ENCODE measurements at places on chromosomes 11 and 22.

GRCh38 chr11:114179234-114179941 lies 116.8 kb upstream of the NNMT start:
- DNase-seq = peak; percentile 97

GRCh38 chr11:3934658-3935057 lies 79.2 kb downstream of the STIM1 start:
- DNase-seq = no peak

DNA sequence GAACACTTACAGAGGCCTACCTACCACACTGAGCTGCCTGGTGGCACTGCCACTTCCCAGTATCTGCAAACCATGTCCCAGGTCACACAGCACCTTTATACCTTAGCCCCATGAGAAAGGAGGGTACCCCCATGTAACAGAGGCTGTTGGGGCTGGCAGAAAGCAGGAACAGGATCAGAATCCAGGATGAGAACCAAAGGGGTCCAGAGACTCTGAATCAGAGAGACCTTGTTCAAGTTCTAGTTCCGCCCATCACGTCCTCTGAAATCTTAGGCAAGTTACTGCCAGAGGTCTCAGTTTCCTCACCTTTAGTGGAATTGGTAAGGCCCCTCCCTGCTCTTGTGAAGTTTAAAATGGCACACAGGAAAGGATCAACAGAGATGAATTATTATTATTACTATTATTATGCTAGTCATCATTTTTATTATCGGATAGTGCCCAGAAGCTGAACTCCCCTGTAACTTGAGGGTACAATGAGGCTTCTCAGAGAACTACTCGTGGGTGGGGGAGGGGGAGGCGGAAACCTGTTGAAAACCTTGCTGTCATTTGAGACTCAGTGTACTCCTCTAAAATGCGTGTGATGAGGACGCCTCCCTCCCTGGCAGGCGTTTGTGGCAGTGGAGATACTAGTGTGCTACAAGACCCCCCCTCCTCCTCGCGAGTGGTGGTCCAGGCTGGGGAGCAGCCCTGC lies 9.3 kb downstream of the SELENOM start:
- no peak for DNase-seq

GRCh38 chr11:72573855-72574445 lies 100.3 kb downstream of the PDE2A start:
- no peak for DNase-seq

DNA sequence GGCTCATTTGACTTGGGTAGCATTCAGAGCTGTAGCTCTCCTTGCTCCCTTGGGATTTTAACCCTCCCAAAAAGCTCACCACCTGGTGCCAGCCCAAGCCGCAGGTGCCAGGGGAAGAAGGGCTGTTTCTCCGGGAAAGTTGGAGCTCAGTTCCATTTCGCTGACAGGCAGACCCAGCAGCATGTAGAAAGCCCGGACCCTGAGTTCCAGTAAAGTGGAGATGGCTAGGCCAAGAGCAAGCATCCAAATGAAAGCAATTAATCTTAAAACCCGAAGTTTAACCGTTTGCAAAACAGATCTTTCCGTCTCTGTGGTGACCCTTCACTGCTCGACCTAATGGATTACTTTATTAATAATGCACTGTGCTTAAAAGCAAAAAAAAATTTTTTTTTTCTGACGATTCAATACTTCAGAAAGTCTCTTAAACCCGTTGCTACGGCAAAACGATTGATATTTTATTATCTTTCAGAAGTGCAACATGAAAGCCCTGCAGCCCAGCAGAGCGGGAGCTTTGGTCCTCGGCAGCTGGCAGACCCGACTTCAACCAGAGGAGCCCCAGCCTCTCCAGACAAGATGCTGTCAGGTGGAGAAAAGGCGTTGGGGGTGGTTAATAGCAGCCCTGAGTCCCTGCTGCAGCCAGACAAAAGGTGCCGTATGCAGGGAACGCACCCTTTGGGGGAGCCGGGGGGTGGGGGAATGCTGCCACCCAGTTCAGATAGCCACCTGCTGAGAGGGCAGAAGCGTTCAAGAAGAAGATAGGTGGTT lies 3.3 kb downstream of the LMO1 start:
- no peak for DNase-seq

GRCh38 chr22:38162881-38163843 lies 18.5 kb downstream of the PLA2G6 start:
- DNase-seq = no peak

DNA sequence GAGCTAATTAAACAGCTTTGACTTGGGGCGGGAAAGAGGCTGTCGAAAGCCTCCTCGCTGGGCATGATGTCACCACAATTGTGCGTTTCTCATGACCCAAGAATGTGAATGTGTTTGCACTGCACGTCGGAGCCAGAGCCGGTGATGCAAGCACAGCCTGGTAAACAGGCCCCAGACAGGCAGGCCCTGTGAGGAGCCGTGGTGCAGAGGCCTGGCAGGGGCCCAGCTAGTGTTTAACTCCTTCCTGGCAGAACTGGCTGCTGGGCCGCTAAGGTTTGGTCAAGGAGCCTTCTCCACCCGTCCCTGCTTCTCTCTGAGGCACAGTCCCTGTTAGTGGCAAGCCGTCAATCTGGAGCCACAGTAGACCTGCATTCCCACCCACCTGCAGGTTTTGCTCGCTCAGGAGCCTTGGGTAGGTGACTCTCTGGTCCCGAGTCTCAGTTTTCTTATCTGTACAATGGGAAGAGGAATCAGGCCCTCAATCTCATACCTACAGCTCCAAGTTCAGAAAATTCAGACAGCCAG lies 25.4 kb upstream of the SMTN start:
- DNase-seq = peak; percentile 97

DNA sequence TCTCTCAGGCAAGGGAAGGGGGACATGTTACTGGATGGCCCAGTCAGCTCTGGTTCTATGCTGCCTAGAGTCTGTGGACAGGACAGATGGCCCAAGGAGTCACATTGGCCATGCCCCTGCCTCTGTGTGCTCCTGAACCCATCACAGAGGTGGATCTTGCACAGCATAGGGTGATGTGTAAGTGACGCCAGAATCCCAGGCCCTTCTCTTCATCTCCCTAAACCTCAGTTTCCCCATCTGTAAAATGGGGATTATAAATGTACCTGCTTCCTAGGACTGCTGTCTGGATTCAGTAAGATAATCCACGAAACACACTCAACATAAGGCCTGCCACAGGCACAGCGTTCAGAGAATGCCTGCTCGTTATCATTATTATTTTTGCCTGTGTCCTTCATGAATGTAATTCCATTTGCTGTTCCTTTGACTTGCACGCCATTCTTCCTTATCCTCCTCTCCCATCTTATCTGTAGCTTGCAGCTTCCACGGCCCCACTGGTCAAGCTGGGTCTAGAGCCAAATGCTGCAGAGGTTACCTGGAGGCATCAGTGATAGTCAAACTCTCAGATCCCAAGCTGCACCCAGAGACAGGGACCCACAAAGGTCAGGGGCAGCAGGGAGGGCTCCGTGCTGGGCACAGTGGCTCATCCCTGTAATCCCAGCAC lies 207.0 kb downstream of the MN1 start:
- no peak for DNase-seq

GRCh38 chr11:105045676-105046296 lies 651 bp upstream of the CARD16 start:
- DNase-seq = no peak

- DNase-seq = no peak
These were observed 128.4 kb downstream of the OPCML start for GRCh38 chr11:133403900-133404299.

DNA sequence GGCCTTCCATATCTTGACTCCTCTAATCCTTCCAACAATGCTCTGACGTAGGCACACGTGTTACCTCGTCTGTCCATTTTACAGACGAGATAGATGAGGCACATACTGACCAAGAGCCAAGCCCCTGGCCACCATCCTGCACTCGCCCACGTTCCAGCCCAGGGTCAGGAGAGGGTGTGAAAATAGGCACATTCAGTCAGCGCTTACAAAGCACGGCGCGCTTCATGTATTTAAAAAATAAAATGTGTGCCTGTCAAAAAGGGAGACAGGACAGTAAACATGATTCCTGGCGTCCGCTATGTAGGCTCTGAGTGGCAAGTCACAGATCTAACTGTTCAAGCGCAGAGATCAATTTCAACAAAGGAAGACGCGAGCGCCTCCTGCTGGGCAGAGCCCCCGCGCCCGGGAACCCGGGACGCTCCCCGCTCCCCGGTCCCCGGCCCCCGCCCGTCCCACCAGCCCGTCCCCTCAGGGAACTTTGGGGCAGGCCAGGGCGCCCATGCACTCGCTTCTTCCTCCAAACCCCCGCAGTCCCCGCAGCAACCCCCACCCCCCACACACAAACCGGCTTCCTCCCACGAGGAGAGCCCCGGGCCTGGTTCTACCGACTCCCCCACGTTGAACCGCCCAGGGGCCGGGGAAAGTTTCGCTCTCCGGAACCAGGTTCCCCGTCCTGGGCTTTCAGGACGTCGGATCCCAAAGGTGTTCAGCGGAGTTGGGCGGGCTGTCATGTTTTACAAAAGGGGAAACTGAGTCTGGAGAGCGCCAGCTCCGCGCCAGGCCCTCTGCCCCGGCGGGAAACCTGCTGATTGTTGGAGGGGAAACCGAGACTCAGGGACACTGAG lies 10.4 kb upstream of the C1QTNF6 start:
- DNase-seq = peak; percentile 90

DNA sequence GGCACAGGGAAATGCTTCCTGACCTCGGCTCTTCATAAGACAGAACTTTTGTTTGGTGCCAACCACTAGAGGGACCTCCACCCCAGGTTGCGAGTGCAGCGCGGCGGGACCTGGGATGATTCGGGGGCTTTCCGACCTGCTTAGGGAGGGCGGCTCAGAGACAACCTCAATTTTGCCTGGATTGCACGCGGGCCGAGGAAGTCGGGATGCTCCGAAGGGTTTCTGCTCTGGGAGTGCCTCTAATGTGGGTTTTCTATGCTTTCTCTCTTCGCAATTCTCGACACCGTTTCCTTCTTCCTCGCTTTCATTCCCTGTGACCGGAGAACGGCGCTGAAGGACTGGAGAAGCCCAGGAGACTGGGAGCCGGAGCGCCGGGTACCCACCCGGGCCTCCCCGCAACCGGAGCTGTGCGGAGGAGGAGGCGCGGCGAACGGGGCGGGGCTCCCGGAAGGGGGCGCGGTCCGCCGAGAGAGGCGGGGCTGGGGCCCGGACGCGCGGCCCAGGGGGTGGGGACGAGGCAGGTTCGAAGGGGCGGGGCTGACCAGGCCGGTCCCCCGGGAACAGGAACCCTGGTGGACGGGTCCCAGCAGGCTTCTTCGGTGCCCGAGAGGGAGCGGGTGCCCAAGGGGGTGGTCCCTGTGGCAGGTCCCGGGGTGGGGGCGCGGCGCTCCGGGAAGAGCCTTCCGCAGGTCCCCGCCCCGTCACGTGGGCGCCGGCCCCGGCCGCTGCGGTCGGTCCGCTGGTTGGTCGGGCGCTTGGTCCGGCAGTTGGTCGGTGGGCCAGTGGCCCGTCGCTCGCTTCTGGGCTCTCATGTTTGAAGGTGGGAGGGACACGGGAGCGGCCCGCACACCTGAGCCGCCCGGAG lies at the start of gene PPFIBP2:
TSS of gene PPFIBP2 (plus strand) at position 766 of the 865 bp plus-strand sequence. CDS start 35,477 bp downstream, outside the sequence.
- DNase-seq = peak; percentile 88

DNA sequence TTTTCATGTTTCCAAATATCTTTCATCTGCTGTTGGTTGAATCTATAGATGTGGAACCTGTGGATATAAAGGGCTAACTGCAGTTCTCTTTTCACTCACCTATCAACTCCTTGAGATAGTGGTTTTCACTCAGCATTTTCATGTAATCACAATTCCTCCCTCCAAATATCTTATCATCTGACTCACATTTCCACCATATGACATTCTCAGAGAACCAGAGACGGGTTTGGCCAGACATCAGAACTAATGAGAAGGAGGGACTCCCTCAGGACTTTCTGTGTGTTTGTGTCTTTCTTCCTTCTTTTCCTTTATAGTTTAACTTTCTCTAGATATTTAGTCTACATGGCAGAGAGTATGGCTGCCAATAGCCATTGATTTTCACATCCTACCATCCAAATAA lies 134.8 kb upstream of the DDI1 start:
- no peak for DNase-seq

DNA sequence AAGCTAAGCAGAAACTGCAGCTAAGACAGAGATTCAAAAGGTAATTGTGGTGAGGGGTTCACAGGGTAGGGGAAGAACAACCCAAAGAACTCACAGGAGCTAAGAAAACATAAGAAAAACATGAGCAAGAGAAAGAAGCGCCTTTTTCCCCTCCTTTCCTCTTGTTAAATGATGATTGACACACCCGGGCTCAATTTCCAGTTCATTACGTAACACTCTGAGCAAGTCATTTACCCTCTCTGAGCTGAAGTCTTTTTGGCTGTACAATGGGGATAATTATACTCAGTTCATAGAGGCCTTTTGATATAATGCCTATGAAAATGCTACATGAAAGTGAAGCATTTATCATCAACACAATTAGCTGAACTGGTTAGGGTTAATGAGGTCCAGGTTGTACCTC lies 17.2 kb downstream of the LRP4 start:
- peak; percentile 15 for DNase-seq

GRCh38 chr11:107859459-107860239 lies 1.1 kb upstream of the SLC35F2 start:
- peak; percentile 52 for DNase-seq

DNA sequence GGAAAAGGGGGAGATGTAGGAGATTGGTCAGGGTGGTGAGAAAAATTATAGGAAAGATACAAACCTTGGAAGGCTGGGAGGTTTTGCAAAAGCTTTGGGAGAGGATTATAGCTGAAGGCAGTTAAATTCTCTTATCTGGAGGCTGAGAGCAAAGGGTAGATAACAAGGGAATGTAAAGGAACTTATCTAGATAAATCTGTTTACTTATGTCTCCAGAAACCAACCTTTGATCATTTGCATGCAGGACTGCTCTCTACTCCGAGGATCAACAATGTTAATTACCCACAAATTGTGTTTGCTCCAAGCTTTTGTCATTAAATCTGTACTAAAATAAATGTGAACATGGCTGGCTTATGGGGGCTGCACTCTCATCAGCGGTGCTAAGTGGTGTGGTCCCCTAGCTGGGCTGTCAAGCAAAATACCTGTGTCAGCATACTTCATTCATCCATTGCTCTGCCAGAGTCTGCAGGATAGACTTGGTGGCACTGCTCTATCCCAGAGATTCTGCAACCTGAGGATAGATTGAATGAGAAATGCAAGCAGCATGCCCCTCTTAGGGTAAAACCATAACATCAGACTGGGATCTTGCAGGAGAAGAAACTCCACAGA lies 1599.2 kb upstream of the TENM4 start:
- DNase-seq = no peak

GRCh38 chr22:37403267-37403960 lies 23.9 kb downstream of the ELFN2 start:
- no peak for DNase-seq

DNA sequence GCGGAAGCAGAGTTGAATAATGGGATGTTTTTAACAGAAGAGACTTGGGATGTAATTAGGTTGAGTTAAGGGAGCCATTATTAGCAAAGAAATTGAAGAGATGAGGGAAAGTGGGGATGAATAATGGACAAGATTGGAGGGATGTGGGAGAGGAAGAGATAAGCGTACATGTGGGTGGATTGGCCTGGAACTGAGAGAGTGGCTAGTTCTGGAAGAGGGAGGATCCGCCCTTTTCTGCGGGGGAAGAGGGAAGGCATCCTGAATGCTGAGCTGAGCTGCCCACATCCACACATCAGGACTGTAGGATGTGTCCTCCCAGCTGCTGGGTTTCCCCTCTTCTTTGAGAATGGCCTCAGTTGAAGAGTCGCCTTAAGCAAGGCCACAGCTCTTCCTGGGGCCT lies 68.3 kb upstream of the CADM1 start:
- DNase-seq = no peak

GRCh38 chr11:132126973-132127899 lies 756.8 kb downstream of the NTM start:
- peak; percentile 98 for DNase-seq

Data from adipocyte (in vitro differentiated cells).